ENCODE measurements at places on chromosomes 5 and 9. TPM values are rescaled to one million over a fixed set of nuclear protein-coding genes. Genes with fewer than 3 reads are reported as not detected.

GRCh38 chr5:35229076-35230037 lies 930 bp downstream of the PRLR start:
- DNase-seq: peak; percentile 38

DNA sequence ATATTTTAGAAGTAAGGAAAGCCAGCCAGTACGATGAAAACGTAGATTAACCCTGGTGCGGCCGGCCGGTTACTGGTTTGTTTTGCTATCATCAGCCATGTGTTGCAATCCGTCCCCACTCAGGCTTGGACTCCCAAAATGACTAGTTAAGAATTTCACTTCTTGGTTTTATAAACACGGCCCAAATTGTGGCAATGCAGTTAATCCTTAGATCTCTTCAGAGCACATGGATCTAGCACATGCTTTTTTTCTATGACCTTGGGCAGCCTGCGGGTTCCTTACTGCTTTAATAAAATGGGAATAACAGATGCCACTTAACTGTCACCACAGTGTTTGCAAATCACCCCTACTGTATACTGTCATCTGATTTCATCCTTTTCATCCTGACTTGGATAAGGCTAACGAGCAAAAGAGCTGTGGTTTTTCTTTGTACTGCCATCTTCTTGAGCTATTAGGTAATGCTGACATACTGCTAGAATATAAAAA lies 1.5 kb downstream of the NDFIP1 start:
- DNase-seq: no peak

DNA sequence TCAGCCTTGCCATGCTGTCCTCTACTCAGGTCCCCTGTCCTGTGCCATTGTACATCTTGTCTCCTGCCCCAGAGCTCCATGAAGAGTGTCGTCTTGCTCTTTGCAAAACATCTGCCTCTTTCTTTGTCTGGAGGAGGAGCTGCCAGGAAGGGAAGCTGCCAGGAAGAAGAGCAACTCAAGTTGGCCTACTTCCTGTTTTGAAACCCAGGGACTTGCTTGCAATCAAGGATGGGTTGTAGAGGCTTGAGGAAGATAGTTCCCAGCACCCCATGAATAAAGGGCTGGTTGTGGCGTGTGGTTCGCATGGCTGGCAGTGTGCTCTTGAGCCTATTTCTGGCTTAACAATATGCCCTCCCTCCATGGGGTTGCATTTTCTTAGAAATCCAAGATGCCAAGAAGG lies 53.0 kb upstream of the CPEB4 start:
- DNase-seq: no peak

DNA sequence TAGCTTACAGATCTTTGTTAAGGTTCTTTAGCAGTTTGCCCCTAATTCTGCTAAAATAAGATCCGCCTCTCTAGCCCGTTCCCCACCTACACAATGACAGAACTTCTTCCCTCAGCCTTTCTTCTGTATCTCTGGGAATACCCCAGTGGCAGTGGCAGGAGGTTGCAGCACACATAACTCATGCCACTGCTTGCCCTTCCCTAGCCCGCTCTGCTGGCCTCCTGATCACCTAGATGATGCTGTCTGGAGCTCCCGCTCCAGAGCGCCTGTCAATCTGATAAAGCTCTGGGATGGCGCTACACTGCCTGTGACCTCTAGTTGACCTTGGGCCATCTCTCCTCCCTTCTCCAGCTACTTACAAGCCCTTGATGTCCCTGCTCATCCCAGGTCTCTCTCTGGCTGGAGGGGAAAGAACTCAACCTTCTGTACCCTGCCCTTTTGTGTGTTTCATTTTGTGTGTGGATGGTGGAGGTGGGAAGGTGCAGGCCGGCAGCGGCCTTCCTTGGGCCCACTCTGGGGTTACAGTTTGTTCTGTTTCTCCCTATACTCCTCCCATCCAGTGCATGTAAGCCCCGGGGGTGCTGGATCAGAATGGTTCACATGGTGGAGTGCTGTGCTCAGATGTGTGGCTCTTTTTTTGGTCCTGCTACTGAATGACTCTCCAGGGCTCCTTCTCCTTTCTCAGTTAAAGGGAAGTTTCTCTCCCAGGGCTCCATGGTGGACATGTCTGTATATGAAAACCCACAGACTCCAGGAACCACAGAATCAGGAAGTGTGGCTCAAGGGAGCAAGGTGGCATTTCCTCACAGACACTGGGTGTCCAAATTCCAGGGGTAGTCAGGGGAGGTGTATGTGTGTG lies 29.1 kb downstream of the MTX3 start:
- no peak for DNase-seq

DNA sequence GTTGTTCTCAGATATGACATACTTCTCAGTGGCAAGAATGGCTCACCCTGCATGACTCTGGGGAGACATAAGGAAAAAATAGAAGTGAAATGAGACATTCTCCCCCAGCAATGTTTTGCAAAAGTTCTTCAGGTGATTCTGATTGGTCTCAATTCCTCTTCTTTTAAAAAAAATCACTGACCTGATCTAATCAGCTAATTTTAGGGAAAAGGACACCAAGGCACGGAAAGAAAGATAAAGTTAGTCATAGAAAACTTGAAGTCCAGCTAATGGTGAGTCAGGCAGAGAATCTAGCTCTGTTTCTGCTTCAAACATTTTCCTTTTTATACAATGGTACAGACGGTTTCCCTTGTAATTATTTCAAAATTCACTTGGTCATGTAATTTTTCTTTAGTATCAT lies 1018.9 kb upstream of the ARRDC3 start:
- no peak for DNase-seq

DNA sequence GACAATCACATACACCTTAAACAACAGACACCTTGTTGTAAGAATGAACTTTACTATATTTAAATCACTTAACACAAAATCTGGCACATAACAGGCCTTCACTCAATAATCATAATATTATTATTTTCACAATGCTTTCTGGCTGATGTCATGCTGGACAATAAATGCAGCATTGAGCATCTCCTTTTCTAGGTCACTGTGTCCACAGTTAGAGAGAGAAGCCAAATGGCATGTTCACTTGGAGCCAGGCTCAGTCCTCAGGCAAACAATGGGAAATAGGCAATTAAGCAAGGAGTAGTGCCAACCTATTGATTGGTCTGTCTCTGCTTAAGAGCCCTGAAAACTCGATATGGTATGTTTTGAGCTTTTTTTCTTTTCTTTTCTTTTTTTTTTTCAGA lies 50.6 kb upstream of the KLF4 start:
- no peak for DNase-seq

DNA sequence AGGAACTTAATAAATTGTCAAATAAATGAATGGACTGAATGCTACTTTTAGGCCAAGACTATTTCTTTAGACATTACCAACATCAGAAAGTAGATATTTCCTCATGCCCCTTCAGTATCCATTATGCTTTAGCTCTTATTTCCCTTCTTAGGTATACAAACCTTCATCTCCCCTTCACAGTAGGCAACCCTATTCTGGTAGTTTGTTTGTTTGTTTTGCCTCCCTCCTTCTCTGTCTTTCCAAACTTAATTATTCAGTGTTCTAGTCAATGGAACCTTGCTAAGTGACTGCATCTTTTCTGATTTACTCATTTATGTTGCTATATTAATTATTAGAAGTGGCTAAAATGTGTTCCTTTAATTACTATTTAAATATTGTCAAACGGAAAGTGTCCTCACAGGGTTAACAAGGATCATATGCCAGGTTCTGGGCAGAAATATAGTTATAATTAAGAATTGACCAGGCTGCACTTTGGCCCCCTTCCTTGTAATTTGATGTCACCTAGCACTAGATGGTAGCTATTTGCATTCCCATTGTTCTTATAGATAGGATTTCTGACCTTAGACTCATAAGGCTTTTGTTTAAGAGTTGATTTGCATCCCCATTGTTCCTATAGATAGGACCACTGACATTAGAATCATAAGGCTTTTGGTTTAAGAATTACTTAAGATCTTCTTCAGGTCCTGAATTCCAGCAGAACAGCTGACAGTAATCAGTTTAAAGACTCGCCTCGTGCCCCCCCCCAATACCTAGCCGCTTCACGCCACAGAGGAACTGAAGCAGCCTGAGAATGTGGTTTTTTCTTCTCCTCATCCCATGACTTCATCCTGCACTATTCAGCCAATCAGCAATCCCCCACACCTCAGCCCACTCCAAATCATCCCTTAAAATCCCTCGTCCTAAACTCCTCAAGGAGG lies 84.4 kb upstream of the NUDT12 start:
- DNase-seq: no peak

- DNase-seq: no peak
These were observed 348.6 kb upstream of the RGMB start for GRCh38 chr5:98424681-98425450.

DNA sequence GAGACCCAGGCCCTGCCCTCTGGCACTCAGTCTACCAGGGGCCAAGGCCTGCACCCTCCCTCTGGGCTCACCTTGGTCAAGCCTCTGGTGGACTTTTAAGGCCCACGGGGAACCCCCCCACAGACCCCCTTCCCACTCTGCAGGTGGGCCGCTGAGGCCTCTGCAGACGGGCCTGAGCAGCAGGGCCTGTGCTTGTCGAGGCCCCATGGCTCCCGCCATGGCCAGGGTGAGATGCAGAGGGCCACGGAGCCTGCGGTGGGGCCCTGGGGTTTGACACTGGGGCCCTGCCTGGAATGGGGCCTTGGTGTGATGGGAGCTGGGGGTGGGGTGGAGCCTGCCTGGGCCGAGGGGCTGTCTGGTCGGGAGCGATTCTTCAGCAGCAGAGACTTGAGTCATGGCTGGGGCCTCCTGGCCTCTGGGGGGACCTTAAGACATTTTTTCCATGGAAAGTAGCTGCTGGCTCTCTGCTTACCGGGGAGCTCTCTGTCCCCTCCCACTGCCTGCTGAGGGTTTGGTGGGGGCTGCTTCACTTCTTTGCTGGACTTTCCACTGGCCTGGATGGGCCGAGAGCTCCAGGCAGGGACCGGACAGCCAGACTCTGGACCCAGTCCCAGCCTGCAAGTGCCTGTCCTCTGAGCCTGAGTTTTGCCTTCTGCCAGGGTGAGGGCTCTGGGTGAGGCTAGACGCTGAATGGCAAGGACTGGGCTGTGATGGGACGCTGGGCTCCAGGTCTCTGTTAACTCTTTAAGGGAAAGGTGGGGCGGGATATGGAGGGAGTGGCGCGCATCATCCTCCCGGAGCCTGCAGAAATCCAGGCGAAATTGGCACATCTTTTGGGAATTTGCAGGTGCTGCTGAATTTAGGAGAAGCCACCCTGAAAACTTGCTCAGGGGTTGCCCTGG lies 132.2 kb downstream of the RXRA start:
- no peak for DNase-seq

- no peak for DNase-seq
These were observed 378.7 kb downstream of the ENC1 start for GRCh38 chr5:74261866-74262265.

GRCh38 chr5:145237843-145238242 lies 597.3 kb downstream of the PRELID2 start:
- no peak for DNase-seq

DNA sequence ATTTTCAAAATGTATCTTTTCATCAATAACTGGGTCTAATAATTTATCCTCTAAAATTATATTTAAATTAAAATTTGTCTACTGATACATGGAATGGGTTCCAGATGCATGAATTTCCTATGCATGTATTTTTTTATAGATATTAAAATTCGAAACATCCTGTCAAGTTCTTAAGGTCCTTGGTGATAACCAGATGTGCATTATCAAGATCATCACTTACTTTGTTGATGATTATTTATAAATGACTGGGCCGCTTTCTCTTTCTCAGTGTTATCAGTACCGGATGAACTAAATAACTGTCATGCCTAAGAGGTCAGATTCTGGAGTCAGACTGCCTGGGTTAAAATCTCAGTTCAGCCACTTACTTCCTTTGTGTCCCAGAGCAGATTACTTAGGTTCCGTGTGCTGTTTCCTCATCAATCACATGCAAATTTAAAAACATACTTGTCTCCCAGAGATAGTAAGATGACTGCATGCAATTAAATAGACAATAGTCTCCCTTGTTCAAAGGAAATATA lies 124.3 kb downstream of the TEX10 start:
- DNase-seq: no peak

DNA sequence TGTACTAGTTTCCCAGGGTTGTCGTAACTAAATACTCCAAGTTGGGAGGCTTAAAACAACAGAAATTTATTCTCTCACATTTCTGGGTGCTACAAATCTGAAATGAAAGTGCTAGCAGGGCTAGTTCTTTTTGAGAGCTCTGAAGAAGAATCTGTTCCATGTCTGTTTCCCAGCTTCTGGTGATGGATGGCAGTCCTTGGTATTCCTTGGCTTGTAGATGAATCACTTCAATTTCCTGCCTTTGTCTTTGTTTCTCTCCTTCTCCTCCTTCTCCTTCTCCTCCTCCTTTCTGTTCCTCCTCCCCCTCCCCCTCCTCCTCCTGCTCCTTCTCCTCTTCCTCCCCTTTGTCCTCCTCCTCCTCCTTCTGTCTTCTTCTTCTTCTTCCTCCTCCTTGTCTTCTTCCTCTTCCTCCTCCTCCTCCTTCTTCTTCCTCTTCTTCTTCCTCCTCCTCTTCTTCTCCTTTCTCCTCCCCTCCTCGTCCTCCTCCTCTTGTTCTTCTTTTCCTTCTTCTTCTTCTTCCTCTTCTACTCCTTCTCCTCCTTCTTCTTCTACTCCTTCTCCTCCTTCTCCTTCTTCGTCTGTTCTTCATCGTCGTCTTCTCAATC lies 104.7 kb upstream of the ANKRD55 start:
- no peak for DNase-seq

- peak; percentile 56 for DNase-seq
These were observed 3.0 kb downstream of the FAM78A start for GRCh38 chr9:131273146-131273855.

DNA sequence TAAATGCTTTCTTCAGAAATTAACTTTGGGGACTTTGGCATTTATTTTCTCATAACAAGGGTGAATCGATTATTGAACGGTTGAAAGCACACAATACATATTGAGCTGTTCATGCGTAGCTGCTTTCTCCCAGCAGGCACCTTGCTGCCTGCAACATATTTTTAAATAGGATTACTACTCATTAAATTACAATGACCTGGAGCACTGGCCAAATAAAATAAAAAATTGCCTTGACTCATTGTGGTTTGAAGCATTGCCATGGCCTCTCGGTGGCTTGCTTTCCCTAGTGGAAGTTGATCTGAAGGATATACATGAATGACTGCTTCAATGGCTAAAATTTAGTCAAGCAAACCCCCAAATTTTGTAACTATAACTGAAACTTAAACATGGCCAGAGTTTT lies 181.6 kb upstream of the NUDT12 start:
- DNase-seq: no peak

DNA sequence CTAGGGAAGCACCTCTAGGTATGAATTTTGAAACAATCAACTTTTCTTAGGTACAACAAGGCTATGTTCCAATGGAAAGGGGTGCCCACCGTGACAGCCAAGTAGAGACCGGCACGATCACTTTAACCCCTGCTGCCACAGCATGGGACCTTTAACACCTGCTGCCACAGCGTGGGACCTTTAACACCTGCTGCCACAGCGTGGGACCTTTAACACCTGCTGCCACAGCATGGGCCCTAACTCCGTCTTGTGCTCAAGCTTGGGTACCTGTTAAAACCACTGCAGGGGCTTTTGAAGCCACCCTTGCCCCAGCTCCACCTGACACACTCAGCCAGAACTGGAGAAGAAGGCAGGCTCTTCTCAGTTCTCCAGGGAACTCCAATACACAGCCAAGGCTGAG lies 18.2 kb upstream of the MXD3 start:
- no peak for DNase-seq

Gene CTXN3
- not detected for total RNA-seq

Gene DMRT3
- total RNA-seq: not detected

Gene FYB1
- 358 TPM for total RNA-seq

Gene SLC34A3
- not detected for total RNA-seq

Gene SPAG8
- 4.6 TPM for total RNA-seq

Gene PPWD1
- total RNA-seq: 72.7 TPM

Gene SPATA31D4
- not detected for total RNA-seq

Gene IFNA1
- not detected for total RNA-seq

Gene GPR150
- total RNA-seq: 1.2 TPM

Gene PCDHAC1
- total RNA-seq: not detected

Gene CAAP1
- total RNA-seq: 18.6 TPM
